ENCODE measurements at places on chromosomes 11 and 22.

DNA sequence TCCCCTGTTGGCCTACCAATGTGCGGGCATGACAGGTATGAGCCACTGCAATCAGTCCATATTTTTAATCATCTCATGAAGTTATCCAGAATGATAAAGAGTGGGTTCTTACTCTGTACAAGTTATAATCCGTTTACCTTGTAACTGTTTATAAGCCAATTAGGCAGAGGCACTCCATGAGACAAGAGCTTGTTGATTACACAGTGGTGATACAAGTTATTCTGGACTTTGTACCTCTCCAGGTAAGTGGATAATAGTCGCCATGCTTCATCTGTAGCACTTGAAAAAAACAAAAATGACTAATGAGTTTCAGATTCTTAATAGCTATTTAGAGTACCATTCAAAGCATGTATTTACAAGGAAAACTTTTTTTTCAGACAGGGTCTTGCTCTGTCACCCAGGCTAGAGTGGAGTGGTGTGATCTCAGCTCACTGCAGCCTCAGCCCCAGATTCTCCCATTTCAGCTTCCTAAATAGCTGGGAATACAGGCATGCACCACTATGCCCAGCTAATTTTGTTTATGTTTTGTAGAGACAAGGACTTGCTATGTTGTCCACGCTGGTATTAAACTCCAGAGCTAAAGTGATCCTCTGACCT is 17.7 kb upstream of the FNBP4 start:
- no peak for DNase-seq

GRCh38 chr11:60485987-60486386 is 6.6 kb upstream of the MS4A12 start:
- DNase-seq, result no peak

- no peak for DNase-seq
Observed at GRCh38 chr11:2576111-2576510, 123.7 kb downstream of the KCNQ1OT1 start.

DNA sequence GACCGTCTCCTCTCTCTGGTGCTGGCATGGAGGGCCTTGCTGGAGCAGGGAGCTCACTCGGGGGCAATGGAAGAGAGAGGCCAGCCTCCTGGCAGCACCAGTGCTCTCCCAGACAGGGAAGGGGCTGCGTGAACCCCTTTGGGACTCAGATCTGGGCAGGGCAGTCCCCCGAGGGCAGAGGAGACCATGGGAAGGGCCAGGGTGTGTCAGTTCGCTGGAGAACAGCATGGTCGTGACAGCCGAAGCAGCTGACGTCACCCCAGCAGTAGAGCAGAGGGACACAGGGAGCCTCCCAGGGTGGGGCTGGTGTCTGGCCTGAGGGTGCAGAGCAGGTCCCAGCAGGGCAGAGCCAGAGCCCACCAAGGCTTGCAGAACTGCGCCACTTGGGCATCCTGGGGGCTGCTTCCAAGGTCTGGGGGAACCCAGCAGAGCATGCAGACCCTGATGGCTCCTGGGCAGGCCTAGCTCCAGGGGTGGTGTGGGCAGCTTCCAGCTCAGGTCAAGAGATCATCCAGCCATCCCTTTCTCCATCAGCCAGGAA is 71.0 kb upstream of the KCNQ1OT1 start:
- DNase-seq, result peak; percentile 93

DNA sequence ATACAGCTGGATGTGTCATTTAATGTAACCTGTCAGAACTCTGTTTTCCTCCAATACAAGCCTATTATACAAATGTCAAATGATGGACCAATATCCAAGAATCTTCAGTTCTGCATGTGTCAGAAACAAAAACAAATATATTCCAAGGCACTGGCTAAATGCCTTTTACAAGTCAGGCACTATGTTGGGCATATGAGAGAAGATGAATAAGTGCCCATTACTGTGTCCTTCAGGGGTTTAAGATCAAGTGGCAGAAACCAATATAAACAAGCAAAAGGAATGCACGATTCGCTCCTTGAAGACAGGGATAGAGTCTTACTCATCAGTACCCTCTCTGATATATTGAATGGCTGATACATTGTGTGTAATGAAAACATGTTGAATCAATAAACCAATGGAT is 254.4 kb downstream of the TTC28 start:
- no peak for DNase-seq

DNA sequence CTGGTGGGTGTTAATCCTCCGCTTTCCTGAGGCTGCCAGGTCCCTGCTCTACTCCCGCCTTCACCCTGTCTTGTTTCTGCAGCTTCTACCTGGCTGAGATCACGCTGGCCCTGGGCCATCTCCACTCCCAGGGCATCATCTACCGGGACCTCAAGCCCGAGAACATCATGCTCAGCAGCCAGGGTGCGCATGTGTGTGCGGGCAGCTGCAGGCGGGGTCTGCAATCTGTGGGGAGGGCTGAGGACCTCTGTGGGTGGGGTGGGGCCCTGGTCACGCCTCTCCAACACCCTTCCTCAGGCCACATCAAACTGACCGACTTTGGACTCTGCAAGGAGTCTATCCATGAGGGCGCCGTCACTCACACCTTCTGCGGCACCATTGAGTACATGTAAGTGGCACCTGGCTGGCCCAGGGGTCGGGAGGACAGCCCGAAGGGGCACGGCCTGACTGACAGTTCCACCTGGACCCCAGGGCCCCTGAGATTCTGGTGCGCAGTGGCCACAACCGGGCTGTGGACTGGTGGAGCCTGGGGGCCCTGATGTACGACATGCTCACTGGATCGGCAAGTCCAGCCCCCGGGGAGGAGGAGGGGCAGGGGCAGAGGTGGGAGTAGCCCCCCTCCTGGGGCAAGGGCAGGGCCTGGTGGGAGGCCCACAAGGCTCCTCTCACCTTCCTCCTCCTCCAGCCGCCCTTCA is 4.5 kb downstream of the RPS6KB2 start:
- DNase-seq, result no peak

- no peak for DNase-seq
Observed at GRCh38 chr11:63764340-63764678, 4.3 kb downstream of the ZFTA start.

DNA sequence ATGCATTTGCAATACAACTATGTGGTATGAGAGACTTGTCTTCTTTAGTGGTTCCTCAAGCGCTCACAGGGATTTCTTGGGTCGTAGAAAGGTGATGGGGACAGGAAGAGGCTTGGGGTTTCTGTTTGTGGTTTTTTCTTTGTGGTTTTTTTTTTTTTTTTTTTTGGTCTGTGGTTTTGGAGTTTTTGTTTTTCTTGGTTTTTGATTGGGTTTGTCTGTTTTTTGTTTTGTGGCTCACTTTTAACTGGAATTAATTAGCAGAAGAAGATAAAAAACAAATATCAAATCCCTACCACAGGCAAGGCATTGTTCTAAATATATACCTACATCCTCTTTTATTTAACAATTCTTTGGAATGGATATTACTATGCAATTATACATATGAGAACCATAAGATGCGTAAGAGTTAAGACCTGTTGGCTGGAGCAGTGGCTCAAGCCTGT is 5.5 kb downstream of the TTC28 start:
- DNase-seq, result no peak

- no peak for DNase-seq
Observed at GRCh38 chr11:37503411-37504059, 905.5 kb upstream of the RAG2 start.

- DNase-seq, result no peak
Observed at GRCh38 chr22:35578836-35579575, 38.1 kb downstream of the MB start.

DNA sequence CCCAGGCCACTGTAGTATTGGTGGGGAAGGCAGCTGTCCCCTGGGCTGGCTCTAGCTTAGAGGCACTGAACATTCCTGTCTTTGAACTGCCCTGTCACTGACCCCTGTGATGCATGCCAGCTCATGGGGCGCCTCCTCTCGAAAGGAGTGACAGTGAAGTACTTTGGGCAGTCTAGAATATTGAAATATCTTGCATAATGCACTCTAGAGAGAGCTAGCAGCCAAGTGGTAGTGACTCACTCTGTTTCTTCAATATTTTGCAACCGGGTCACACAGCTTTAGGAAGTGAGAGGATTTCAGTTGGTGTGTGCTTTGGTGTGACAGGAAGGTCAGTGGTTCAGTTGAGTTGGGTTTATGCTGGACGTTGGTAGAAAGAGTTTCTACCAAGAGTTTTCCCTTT is 35.5 kb upstream of the ST14 start:
- no peak for DNase-seq

DNA sequence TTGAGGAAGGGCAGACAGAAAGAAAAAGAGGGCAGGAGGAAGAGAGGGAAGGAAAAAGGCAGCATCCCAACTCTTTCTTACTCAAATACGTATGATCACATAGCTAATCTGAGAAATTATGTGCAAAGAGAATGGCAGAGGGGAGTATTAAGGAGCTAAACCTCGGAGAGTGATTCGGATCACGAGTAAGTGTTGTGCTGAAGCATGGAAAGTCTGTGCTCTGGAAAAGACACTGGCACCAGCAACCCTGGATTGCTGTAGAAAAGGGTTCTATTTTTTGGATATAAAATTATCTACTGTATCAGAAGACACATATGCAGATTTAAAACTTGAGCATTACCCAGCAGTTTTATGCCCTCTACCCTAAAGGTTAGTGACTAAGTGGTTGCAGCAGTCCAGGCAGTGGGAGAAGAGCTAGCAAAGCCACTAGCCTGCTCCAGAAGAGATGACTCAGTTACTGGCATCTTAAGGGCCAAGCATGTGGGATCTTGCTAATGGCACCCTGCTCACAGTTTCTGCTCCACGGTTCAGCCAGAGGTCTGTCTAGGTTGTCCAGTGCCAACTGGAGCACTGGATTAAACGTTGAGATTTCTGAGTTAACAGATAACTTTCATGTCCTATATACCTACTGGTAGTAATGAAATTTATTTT is 151.7 kb downstream of the SWAP70 start:
- DNase-seq, result no peak

DNA sequence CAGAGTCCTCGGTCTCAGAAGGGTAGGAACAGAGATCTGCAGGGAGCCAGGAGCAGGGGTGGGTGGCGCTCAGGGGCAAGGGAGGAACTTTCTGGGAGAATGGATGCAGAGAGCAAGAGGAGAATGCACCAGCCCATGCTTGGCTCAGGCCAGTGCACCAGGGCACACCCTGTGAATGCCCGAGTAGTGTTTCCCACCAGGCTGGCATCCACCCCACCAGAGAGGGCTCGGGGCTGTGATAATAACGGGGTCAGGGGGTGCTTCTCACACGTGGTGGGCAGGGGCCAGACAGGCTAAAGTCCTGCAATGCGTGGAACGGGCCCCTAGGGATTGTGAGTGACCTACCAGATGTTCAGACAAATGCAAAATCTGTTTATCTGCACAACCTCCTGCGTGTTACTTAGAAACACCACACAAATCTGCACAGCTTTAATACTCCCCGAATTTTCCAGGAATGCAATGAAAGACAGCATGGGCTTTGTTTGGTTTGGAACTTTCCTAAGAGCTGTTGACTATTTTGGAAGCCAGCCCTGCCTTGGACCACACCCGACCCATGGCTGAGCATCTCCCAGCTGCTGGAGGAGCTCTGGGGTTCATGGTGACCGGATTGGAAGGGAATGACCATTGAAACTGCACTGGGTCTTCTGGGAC is 368.3 kb downstream of the SHANK2 start:
- DNase-seq, result no peak

- DNase-seq, result no peak
Observed at GRCh38 chr11:121426476-121427399, 25.4 kb upstream of the SORL1 start.

GRCh38 chr11:34327804-34328631 is 29.8 kb downstream of the ABTB2 start:
- DNase-seq, result no peak

DNA sequence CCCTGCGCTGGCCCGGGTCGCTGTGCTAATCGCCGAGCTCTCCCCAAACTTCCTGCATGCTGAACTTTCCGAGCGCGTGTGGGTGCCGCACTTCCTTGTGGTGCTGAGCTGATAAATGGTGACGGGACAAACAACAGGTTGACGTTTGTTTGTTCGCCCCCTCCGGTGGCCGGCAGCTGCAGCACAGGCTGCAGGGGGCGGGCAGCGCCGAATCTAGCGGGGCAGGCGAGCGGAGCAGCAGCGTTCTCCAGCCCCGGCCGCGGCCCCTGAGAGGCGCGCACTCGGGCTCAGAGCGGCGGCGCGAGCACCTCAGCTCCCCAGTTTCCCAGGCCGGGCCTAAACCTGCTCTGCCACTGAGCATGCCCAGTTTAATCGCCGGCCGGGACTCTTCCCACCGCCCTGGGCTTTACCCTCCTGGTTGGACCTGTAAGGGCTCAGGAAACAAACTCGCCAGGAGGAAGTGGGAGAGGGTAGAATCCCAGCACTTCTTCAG is at the start of gene PDGFD:
Gene PDGFD (minus strand): TSS at position 120 of the 493 bp plus-strand sequence.
- DNase-seq, result no peak

All from vagina (tissue), 2 donors.